IPS DF 19.7 (cell line): ENCODE measurements at places on chromosomes 12 and 14.

GRCh38 chr12:102962532-102962931 is 5.1 kb downstream of the ASCL1 start:
- no peak for DNase-seq

DNA sequence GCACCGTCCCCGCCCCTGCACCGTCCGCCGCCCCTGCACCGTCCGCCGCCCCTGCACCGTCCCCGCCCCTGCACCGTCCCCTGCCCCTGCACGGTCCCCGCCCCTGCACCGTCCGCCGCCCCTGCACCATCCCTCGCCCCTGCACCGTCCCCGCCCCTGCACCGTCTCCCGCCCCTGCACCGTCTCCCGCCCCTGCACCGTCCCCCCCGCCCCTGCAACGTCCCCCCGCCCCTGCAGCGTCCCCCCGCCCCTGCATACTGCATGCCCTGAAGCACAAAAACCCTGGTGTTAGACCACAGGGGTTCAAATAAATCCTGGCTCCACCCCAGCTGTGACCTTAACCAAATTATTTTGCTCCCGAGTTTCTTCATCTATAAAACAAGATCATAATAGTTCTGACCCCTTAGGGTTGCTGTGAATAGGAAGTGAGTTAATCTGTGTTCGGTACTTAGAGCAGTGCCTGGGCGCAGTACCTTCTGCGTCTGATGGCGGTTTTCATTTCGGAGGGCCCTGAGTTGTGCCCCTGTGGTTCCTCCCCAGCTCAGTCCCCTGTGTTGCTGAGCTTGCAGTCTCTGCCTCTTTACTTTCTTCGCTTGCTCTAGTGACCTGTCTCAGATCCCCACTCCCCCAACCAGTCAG is 38.1 kb downstream of the ESRRB start:
- no peak for DNase-seq

DNA sequence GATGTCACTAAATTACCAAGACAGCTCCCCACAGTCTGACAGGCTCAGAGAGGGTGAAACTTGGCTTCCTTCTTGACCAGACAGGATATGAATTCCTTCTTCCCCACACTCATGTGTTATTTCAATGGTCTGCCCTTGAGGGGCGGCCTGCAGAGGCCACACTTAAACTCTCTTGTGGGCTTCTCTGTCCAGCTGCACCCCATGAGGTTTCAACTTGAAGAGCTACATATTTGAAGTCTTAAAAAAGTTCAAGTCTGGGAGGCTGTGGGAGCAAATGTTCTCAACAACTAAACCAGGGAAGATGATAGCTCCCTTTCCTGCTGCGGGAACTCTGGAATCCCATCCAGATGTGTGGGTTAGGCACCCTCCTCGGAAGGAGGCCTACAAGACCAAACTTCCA is 98.3 kb downstream of the TTC7B start:
- DNase-seq, result no peak

DNA sequence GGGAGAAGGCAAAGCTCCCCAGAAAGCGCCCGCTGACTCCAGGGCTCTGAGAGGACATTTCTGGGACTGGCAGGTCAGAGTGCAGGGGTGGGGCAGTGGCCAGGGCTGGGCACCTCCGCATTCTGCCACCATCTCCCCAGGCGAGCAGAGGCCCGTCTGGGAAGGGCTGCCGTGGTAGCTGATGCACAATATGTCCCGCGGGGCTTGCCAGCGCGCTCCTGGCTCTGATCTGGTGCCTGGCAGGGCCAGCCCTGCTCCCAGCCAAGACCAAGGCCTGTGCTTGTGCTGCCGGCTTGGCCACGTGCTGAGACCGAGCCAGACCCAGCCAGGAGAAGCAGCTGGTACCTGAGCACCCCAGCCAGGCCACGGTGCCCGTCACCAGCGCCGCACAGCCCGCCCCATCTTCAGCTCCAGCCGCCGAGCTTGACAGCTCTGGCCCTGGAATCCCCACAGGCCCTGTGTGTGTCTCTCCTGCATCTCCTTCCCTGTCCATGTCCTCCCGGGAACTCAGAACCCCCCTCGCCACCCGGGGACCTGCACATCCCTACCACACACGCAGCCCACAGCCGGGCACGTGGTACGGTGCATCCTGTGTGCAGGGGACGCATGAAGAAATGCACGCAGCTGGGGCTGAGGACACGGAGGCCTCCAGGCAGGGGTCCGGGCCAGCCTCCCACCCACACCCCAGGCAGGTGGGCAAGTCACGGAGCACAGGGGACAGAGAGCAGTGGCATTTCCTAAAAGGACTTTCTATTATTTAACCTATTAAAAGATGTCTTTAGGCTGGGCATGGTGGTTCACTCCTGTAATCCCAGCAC is 68.6 kb upstream of the C14orf180 start:
- DNase-seq, result no peak

GRCh38 chr12:31966558-31967205 is 7.5 kb downstream of the RESF1 start:
- DNase-seq, result no peak

DNA sequence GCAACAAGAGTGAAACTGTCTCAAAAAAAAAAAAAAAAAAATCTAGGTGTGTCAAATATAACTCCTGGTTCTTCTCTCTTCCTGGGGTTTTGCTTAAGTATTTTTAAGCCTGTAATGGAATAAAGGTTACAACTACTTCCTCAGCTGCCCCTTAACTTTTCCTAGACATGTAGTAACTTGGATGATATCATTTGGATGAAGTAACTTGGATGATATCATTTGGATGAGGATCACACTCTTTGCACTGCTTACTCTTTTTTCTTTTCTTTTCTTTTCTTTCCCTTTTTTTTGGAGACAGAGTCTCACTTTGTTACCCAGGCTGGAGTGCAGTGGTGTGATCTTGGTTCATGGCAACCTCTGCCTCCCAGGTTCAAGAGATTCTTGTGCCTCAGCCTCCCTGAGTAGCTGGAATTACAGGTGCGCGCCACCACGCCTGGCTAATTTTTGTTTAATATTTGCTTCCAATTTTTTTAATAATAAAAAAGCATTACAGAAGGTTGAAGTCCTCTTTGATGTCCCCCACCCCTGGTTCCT is 775 bp upstream of the FAM186A start:
- no peak for DNase-seq

DNA sequence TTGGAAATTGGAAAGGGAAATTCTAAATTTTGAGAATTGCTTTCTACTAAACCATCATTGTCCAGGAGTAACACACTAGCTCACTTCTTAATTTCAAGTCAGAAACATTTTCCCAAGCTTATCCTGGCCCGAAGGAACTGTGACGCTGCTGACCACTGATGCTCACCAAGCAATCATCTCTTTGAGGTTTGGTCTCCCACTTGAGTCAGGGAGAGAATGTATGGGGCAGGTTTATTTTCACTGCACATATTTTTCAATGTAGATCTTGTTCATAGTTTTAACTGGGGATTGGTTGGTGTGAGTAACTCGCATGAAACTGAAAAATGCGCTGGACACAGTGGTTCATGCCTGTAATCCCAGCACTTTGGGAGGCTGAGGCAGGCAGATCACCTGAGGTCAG is 12.9 kb upstream of the RNASE10 start:
- no peak for DNase-seq

- no peak for DNase-seq
Observed at GRCh38 chr12:32159925-32160324, 53.3 kb downstream of the BICD1 start.

DNA sequence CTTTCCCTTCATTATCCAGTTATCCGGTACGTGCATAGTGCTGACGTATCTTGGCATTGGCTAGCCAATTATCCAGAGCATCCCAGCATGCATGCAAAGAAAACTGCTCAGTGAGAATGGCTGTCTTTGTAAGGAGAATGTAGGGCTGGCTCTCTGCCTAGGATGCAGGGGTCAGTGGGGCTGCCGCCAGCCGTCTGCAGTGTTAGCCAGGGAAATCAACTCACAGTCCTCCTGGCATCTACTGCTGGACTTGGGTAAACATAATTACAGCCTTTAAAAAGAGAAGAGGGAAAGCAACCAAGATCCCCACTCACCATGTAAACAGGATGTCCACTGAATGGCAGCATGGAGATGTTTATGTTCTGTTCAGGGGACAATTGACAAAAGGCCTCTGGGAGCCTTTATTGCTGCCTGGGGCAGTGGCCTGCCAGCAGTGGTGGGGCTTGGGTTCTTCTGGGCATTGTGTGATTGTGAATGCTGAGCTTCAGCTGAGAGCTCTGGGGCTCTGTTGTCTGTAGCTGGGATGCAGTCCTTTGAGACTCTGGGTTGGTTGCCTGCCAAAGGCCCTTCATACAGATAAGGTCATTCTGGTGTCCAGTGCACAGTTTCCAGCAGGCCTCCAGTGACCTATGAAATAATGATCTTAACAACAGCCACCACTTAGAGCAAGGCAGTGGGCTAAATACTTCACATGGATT is 121.8 kb downstream of the TBC1D30 start:
- no peak for DNase-seq

DNA sequence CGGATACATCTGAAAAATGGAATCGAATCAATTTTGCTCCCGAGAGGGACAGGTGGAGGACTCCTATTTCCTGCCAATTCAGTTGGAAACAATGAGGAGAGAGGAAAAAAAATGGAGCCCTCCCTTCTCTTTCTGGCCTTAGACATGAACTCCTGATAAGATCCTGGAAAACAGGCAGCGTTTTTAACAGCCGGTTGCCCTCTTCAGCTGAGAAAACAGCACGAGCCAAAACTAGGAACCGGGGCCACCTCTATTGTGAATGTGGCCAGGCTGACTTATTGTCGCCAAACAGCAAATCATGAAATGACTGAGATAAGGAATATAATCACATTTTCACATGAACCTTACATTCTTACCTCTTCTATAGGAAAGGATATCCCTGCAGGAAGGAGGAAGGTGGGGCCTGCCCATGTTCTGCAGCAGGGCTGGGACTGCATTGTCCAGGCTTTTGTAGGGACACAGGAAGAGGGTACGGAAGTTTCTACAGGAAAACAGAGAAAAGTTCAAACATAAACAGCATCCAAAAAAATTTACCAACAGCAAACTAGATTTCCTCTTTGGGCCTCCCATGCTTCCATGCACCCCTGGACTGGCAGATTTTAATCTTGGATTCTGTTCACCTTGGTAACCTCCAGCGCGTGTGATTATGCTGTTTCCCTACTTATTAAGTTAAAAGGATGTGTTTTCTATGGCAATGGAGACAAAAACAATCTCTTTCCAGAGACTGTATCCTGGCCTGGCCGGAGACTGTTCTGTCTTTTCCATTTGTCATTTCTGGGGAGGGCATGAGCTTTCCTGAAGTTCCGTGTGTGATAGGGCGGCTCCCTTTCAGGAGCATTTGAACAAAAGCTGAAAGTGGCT is 29.0 kb upstream of the ELK3 start:
- no peak for DNase-seq

GRCh38 chr14:62079038-62079437 is 316.8 kb downstream of the SNAPC1 start:
- DNase-seq, result no peak

DNA sequence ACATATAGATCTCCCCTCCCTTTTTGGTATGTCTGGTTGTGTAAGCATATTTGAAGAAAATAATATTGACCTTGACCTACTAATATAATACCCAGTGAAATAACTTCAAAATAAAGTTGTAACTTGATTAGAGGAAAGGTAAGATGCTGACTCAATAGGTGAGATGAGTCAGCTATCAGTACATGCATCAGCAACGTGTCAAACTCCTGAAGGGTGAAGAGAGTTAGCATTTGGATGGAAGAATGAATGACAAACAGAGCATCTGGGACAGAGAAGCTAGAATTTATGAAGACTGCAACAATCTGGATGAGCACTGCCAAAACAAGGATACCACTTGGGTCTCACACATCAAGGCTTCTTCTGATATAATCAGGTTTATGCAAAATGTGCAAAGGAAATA is 74.9 kb downstream of the PPP2R5E start:
- no peak for DNase-seq

DNA sequence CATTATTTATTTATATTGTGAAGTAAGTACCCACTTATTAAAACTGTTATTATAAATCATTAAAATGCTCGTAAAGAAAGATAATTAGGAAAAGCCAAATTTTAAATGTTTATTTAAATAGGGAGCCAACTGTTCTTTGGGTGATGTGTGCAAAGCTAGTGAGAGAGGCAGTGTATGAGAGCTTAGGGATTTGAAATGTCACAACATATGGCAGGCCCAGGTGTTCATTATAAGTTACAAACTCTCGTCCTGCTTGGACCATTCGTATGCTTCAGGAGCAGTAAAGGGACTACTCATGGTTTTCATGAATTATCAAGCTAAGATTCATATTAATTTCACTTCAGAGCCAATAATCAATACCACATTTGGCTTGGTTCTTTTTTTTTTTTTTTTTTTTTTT is 154.5 kb downstream of the TGFB3 start:
- no peak for DNase-seq

DNA sequence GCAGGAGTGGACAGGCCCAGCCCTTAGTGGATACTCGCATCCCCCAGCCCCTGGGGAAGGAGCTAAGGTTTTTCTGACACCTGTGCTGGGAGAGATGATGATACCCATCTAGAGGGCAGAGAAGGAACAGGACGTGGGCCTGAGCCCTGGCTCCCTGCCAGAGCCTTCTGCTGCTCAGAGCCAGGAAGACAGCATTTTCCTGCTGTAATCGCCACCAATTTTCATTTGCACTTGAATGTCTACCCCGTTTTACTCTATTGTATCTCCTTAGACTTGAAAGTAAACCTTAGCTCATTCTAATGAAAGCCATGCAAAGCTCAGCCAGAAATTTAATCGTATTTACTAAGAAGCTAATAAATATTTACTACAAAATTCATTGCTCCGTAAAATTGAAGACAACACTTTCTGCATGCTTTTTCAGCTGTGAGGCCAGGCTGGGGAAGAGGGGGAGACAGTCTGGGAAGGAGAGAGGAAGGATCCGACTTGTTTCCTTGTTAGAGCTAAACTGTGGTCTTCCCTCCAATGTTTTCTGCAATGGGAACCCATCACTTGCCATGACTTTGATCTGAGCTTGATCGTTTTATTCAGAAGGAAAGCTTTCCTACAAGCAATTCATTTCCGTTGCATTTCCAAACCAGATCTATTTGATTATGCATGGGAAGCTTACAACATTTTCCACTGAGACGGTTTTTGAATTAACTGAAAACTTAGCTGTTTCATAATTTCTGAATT is 17.6 kb upstream of the TRAF3 start:
- no peak for DNase-seq

- DNase-seq, result no peak
Observed at GRCh38 chr12:89033062-89033461, 319.2 kb downstream of the DUSP6 start.

DNA sequence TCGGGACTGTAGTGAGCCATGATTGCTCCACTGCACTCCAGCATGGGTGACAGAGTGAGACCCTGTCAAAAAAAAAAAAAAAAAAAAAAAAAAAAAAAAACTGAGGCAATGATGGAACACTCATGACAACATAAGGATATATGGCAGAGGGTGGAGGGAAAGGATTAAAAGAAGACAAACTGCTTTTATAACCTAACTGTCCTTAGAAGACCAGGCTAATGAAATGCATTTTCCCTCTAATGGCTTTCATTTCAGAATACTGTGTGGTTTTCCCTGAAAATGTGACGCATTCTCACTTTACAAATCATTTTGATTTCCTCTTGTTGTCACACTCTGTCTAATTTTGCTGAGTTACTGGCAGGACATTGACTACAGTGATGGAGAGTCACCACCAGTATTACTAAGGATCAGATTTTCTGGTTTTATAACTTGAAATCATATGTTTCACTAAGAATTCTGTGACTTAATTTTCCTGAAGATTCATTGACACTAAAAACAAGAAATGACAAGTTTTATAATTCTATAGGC is 137.6 kb upstream of the SSTR1 start:
- no peak for DNase-seq
